Activated CD4-positive, alpha-beta T cell treated with anti-CD3 and anti-CD28 coated beads, Interleukin-2, amount 50 U/mL, for 1 hour (primary cell): ENCODE measurements at places on chromosomes 13 and 19.

- no peak for DNase-seq
Observed at GRCh38 chr13:33276570-33276969, 9.0 kb downstream of the STARD13 start.

- DNase-seq, result peak; percentile 53
Observed at GRCh38 chr13:114129649-114130062, 2.8 kb downstream of the RASA3 start.

DNA sequence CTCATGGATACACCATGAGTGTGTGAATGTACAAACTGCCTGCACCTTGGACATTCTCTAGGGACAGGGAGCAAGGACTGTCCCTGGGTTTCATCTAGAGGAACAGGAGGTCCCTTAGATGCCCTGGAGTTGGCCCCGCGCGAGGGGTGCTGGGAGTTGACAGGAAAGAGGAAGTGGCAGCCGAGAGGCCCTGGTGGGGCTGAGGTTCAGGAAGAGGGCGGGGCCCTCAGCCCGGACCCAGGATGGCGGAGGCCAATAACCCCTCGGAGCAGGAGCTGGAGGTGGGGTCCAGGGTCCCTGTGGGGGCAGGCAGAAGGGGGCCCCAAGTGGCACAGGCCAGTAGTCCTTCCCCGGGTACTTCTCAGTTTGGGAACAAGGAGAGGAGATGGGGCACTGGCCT is 6.9 kb downstream of the PKN1 start:
- DNase-seq, result peak; percentile 70

DNA sequence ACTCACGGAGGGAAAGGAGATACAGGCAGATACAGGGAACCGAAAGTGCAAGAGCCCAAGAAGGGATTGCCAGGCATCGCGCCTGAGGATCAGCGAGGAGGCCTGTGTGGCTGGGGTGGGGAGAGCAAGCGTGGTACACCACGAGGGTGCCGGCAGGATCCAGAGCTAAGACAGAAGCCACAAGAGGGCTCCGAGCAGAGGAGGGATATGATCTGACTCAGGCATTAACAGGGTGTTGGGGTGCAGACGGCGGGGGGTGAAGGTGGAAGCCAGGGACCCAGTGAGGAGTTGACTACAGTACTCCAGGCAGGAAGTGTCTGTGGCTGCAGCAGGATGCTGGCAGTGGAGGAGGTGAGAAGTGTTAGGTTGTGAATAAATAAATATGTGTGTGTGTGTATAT is 5.4 kb upstream of the PPP1R37 start:
- peak; percentile 49 for DNase-seq

GRCh38 chr13:25660996-25661395 is 289.2 kb downstream of the ATP8A2 start:
- no peak for DNase-seq

GRCh38 chr13:73972545-73972944 is 161.7 kb downstream of the KLF12 start:
- no peak for DNase-seq

GRCh38 chr19:33806434-33806881 is 9.8 kb downstream of the KCTD15 start:
- no peak for DNase-seq

DNA sequence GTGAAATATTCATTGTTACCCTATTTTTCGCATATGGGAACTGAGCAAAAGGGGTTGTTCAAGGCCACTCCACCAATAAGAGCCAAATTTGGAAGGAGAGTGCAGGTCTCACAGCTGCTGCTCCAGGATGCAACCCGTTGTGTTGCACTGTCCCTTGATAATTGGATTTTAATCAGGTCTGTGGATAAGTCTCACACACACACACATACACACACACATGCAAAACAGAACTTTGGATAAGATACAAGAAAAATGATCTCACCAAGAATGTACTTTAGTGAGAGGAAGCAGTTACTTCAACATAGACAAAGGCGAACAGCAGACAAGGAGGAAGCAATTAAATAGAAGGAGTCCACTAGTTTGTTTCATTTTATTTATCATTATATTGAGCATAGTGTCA is 127.3 kb upstream of the EDNRB start:
- no peak for DNase-seq
